ENCODE measurements at places on chromosomes 6 and 20.

- DNase-seq, result no peak
Measured at GRCh38 chr20:45484676-45485075, 15.1 kb downstream of the WFDC2 start.

GRCh38 chr6:114064862-114065261 is 93.9 kb upstream of the HDAC2 start:
- DNase-seq, result no peak

- no peak for DNase-seq
Measured at GRCh38 chr20:3557237-3557785, 86.5 kb downstream of the ATRN start.

DNA sequence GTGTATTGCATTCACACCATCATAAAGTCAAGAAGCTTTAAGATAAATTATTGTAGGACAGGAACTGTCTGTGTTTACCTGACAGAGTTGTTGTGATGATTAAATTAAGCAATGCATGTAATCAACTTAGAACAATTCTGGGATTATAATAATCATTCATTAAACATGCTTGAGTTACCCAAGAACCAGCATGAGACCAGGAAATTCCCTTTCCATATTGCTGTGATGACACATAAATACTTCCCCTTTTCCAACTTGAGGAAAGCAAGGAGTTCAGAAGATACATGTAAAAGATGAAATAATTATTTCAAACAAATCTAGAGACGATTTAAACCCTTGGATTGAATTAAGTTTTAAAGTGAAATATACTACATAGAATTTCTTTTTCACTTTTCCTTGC is 404.4 kb downstream of the GJA1 start:
- no peak for DNase-seq

- no peak for DNase-seq
Measured at GRCh38 chr6:128174724-128175123, 273.9 kb upstream of the THEMIS start.

GRCh38 chr6:83378621-83379388 is 52.0 kb downstream of the ME1 start:
- DNase-seq, result no peak

DNA sequence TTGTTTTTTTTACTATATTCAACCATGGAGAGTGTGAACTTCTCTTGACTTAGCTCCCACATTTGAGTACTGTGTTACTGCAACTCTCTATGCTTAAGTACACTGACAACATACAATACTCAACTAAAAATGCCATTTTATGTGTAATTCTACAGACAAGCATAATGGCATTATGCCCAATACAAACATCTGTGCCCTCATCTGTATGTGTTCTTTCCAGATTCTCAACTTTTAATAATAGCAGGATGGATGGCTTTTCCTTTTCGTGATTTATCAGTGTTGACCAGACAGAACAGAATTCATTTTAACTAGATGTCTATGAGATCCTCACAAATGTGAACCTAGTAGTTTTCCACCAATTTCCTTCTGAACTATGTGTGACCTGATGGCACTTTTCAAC is 84.2 kb upstream of the MARCKS start:
- no peak for DNase-seq
